ENCODE measurements at places on chromosomes 13 and 19. TPM values are rescaled to one million over a fixed set of nuclear protein-coding genes. Genes with fewer than 3 reads are reported as not detected.

GRCh38 chr19:43462785-43463380 lies 2.5 kb downstream of the LYPD3 start:
- no peak for DNase-seq

GRCh38 chr13:74931698-74932433 lies 550.1 kb downstream of the TBC1D4 start:
- DNase-seq, result no peak

- DNase-seq, result no peak
These were observed 19.1 kb upstream of the ZNF260 start for GRCh38 chr19:36547001-36547732.

- no peak for DNase-seq
These were observed 8.1 kb downstream of the ZNF460 start for GRCh38 chr19:57288373-57288772.

DNA sequence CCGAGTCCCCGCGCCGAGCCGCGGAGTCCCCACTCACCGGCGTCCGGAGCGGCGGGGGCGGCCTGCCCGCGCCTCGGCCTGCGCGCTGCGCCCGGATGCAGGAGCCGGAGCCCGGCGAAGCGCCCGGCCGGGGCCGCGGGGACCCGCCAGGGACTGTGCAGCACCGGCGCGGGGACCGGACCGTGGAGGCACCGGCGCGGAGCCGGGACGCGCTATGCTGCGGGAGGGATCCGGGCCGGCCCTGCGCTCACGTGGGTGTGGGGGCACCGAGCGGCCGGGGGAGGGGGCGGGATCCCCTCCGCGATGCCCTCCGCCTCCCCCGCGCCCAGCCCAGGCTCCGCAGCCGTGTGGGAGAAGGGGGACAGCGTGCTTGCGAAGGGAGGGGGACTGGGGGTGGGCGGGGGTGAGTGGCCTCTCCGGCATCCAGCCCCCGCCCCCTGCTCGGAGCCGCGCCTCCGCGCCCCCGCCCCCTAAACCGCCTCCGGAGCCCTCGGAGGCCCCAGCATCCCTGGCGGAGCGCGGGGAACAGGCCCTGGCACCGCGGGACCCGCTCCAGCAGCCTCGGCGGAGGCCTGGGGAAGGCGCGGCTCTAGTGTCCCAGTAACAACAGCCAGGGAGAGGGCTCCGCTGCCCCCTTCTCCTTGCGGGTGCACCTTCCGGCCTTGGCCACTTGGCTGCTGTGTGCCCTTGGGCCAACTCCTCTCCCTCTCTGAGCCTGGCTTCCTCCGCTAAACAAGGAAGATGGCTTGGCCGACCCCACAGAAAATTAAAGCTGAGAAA lies at the start of gene SLC1A6:
TSS of gene SLC1A6 (minus strand) at position 389 of the 780 bp plus-strand sequence. CDS start 6,954 bp downstream, outside the sequence.
- DNase-seq, result no peak

GRCh38 chr13:99356012-99356261 lies 48.7 kb upstream of the GPR183 start:
- no peak for DNase-seq

The SLC10A2 gene
- total RNA-seq, result not detected

The GEMIN7 gene
- total RNA-seq, result 11.3 TPM

The MCEMP1 gene
- total RNA-seq, result 1.5 TPM

The GFY gene
- not detected for total RNA-seq

Measured in right atrium auricular region (tissue), 2 donors.